ENCODE measurements at places on chromosomes 1 and 21.

DNA sequence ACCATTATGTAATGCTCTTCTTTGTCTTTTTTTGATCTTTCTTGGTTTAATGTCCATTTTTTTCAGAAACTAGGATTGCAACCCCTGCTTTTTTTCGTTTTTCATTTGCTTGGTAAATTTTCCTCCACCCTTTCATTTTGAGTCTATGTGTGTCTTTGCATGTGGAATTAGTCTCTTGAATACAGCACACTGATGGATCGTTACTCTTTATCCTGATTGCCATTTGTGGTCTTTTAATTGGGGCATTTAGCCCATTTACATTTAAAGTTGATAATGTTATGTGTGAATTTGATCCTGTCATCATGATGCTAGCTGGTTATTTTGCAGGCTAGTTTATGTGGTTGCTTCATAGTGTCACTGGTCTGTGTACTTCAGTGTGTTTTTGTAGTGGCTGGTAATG is 75.6 kb upstream of the ETV3 start:
- DNase-seq: no peak

GRCh38 chr1:82979593-82980236 is 1019.2 kb downstream of the TTLL7 start:
- DNase-seq: peak; percentile 8

DNA sequence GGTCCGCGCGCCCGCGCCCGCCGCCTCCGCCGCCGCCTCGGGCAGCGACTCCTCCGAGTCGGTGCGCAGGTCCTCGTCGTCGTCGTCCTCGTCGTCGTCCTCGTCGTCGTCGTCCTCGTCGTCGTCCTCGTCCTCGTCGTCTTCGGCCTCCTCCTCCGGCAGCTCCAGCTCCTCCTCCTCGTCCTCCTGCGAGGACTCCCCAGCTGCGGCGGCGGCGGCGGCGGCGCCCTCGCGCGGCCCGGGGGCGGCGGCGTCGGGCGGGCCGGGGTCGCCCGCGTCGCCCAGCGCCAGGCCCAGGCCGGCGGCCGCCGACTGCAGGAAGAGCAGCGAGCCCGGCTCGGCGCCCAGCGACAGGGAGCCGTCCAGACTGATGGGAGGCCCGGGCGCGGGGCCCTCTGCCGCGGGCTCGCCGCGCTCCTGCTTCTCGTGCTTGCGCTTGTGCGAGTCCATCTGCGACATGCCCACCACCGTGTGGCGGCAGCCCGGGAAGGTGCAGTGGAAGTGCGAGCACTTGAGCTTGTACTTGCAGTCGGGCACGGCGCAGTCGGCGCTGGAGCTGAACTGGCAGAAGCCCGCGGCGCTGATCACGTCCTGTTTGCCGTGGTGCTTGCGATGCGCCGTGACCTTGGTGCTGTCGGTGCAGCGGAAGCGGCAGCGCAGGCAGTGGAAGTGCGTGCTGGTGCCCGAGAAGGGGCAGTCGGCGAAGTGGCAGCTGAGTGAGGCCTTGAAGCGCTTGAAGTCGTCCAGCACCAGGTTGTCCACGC is 157.3 kb downstream of the CASZ1 start:
- no peak for DNase-seq

GRCh38 chr1:48082271-48082962 is 85.2 kb upstream of the TRABD2B start:
- no peak for DNase-seq

- DNase-seq: no peak
Measured at GRCh38 chr1:238660849-238661248, 725.5 kb upstream of the CHRM3 start.

DNA sequence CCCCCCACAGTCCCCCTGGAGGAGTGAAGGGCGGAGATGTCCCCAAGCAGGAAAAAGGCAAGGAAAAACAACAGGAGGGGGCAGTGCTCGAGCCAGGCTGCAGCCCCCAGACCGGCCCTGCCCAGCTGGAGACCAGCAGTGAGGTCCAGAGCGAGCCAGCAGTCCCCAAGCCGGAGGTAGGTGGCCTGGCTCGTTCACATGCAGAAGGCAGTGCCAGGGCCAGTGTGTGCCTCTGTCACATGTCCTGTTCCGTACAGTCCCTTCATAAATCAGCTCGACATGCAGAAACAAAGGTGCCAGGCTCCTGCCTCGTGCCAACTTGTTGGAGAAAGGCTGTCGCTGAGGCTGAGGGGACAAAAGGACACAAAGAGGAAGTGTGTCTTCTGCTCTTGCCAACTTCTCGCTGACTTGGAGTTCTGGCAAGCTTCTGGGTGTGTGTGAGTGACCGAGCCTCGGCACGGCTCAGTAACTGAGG is 24.1 kb upstream of the MPZL1 start:
- DNase-seq: no peak

DNA sequence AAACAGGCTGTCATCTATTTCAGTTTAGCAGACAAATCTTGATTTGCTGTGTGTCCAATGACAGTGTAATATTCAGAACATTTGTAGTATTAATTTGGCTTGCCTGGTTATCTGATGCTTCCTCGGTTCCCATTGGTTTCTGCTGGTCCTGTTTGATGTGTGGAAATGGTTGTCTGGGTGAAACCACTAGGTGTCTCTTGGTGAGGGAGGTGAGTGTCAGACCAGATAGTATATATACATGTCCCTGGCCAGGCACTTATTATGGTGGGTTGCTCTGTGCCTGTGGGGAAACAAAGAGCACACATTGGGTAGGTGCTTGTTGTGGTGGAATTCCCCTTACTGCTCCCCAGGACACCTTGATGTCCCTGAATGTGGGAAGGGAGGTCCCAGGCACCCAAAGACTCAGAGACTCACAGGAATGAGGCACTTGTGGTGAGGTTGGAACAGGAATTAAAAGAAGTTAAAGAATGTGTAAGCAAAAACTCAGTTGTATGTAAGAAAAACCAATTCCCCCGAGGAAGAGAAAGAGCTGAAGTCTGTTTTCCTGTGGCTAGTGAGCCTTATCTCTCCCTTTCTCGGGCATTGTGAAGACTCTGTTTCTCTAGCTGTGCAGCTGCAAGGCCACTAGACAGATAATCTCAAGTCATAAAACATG is 1519.1 kb downstream of the BRINP3 start:
- DNase-seq: no peak

DNA sequence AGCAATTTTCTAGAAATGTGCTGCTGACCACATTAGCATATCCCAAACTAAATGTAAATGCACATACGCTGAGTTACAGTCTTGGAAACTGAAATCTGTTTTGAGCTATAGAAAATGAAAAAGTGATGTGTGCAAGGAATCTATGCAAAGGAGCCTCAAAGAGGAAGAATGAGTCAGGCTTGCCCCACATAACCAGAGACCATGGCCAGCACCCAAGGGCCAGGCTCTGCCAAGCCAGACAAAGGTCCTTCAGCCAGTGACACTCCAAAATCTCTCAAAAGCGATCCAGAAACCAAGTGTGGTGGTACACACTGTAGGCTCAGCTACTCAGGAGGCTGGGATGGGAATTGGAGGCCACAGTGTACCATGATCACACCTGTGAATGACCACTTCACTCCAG is 195.2 kb downstream of the TOMM20 start:
- no peak for DNase-seq

DNA sequence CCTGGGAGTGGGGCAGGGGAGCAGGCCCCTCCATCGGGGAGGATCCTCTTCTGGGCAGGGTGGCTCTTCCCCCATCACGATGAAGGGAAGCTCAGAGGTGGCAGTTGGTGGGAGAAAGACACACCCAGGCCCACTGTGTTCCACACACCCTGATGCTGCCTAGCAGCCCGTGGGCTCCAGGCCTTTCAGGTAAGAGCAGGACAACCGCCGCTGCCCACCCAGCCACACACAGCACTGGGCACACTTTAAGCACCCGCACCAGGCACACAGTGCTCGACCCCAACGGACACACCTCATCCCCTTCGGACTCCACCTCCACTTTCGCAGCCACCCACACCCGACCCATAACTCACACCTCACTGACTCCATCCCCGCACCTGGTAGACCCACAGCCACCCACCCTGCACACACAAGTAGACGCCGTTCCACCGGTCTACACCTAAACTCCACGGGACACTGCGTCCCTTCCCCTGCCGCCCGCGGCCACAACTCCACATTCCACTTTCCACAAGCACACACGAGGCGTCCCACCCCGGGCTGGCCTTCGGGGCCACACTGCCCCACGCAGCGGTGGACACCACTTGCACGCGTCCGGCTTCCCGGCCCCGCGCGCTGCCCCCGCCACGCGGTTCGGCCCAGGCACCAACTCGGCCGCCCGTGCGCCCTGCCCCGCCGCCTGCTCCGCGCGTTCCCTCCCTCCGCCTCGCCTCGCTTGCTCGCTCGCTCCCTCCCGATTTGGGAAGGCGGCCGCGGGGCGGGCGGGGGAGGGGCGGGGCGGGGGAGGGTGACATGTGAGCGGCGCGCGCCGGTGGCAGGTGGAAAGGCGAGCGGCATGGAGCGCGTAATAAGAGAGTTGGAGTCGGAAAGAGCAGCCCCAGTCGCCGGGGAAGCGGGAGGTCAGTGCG is at the start of gene KCNQ4:
Gene KCNQ4 (plus strand): TSS at position 787 of the 905 bp plus-strand sequence. CDS start 307 bp downstream, outside the sequence.
- no peak for DNase-seq

- DNase-seq: no peak
Measured at GRCh38 chr1:236338096-236338495, 56.0 kb upstream of the EDARADD start.

- no peak for DNase-seq
Measured at GRCh38 chr1:162020150-162020549, 3.5 kb downstream of the OLFML2B start.

- DNase-seq: no peak
Measured at GRCh38 chr1:93695411-93696005, 13.9 kb upstream of the BCAR3 start.

GRCh38 chr21:40625991-40626390 is 221.0 kb downstream of the DSCAM start:
- no peak for DNase-seq

GRCh38 chr1:153655333-153655732 is 3.2 kb upstream of the SNAPIN start:
- no peak for DNase-seq

GRCh38 chr1:31977385-31978131 is 36.1 kb upstream of the KHDRBS1 start:
- no peak for DNase-seq

DNA sequence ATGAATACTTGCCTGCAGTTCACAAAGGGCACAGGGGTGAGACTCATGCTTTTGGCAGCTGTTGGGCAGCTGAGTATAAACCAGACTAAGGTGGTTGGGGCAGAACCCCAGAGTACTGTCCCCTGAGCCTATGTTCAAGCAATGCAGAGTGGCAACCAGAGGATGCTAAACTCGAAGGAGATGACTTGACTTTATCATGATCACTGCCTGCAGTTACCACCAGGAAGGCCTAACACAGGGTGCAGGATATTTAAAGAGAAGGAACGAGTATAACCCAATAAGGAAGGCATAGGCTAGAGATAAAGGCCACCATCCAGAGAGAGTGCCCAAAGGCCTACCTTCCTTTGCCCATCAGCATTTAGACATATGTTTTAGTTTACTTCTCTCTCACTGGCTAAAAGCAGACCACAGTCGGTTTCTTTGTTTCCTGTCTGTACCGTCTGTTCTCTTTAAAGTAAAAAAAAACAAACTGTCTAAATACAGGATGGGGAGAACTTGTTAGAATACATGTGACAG is 83.3 kb downstream of the MPZL1 start:
- no peak for DNase-seq

DNA sequence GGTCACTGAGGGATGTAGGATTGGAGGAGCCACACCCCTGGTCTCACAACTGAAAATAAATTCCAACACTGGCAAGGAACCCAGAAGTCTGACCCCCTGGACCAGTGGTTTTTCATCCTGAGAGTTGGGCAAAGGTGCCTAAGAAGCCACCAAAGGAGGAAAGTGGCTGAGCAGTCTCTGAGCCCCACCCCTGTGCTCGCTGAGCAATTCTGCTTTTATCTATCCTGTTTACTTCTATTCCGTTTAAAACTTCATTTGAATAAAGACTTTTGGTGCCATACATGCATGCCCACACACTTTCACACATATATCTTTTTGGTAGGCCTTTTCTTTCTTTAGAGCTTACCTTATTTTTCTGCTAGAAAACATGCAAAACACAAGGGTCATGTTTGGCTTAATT is 13.9 kb upstream of the CD53 start:
- DNase-seq: no peak

- DNase-seq: no peak
Measured at GRCh38 chr1:40664167-40664537, 1.3 kb downstream of the RIMS3 start.

GRCh38 chr1:181485287-181486097 is 2.2 kb downstream of the CACNA1E start:
- no peak for DNase-seq

DNA sequence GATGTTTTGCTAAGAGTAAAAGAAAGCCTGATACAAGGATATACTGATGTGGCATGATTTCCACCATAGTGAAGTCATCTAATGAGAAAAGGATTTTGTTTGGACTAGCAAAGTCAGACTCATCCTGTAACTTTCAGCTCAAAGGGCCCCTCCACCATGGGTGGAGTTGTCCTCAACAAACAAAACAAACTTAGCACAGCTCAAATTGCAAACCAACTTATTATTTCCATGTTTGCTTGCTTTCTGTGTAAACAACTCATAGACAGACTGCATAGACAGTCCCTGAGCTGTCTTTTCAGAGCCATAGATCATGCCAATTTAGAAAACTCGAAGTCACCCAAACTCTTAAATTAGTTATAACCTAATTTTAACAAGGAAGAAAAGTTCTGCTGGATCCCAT is 69.4 kb upstream of the VAV3 start:
- DNase-seq: no peak

GRCh38 chr21:16159971-16160350 is 430.2 kb downstream of the USP25 start:
- DNase-seq: no peak

- no peak for DNase-seq
Measured at GRCh38 chr1:178037510-178038253, 56.2 kb upstream of the RASAL2 start.

- no peak for DNase-seq
Measured at GRCh38 chr1:201366696-201367095, 10.8 kb downstream of the TNNT2 start.

DNA sequence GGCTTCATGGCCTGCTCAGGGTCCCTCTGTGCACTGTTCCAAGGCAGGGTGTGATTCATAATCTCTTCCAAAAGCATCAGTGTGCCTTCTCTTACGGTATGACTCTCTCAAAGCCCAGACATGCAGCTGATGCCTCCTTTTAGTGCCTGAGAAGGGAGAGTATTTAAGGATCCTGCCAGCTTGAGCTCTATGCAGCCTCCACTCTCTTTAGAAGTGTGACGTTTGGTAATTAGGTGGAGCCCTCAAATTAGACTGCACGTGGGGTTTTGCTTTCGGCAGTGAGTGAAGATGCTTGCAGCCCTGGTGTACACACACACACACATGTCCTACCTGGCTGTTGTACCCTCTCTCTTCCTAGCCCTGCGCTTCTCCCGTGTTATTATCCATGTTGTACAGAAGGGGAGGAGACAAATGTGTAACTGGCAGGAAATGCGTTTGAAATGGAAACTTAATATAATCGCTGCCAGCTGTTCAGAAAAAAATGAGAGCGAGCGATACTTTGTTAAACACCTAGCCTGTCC is 2.6 kb upstream of the C1orf174 start:
- DNase-seq: no peak

DNA sequence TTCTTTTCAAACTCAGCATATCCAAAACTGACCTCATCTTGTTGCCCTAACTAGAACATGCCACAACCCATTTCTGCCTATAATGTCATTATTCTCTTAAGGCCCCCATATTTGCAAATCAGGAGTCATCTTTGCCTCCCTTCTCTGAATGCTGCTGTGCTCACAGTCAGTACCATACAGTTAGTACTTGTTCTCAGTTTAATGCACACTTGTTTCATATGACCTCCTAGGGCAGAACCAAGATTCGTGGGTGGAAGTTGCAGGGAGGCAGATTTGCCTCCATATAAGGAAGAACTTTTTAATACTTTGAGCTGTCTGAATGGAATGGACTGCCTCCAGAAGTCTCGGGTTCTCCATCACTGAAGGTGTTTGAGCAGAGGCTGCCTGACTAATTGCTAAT is 9.2 kb downstream of the CAP1 start:
- DNase-seq: no peak

GRCh38 chr1:157505481-157506272 is 46.6 kb downstream of the FCRL5 start:
- peak; percentile 48 for DNase-seq
